Stimulated activated CD4-positive, alpha-beta T cell treated with anti-CD3 and anti-CD28 coated beads, Interleukin-1b, Interleukin-23, amount 100 ng/mL, for 1 hour (primary cell): ENCODE measurements at places on chromosomes 5 and 9.

DNA sequence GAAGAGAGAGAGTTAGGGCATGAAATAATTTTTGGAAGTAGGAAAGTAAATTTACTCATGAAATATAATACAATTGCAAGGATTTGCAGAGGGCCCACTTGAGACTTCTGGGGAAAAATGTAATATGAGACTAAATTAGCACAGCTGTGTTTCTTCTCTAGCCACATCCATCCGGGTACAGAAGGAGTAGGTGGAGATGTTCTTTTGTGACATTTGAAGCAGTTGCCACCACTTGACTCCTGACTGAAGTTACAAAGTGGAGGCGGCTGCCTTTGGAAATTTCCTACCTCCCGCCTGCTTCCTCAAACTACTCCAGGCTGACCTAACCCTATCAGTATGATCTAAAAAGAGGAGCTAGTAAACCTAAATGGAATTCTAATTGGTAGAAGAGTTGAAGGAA, 58.1 kb upstream of the SHISAL2B start:
- DNase-seq = no peak

GRCh38 chr9:2853517-2853916, 9.6 kb upstream of the PUM3 start:
- DNase-seq = no peak

- DNase-seq = no peak
Observed at GRCh38 chr9:120928483-120929228, 2.1 kb upstream of the TRAF1 start.

DNA sequence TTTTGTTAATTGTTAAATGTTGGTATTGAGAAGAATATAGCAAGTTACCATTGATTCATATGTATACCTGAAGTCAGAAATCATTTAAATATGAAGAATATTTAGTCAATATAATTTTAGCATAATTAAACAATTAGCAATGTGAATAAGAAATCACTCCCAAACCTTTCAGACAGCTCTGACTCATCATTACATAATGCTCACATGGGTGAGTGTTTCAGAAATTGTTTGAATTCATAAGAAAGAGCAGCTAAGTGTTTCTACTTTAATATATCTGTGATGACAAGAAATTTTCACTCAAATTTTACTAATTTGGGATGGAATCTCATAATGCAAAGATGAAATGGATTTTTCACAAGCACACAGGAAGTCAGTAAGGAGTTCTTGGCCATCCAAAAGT, 42.0 kb upstream of the CDC42SE2 start:
- DNase-seq = no peak

DNA sequence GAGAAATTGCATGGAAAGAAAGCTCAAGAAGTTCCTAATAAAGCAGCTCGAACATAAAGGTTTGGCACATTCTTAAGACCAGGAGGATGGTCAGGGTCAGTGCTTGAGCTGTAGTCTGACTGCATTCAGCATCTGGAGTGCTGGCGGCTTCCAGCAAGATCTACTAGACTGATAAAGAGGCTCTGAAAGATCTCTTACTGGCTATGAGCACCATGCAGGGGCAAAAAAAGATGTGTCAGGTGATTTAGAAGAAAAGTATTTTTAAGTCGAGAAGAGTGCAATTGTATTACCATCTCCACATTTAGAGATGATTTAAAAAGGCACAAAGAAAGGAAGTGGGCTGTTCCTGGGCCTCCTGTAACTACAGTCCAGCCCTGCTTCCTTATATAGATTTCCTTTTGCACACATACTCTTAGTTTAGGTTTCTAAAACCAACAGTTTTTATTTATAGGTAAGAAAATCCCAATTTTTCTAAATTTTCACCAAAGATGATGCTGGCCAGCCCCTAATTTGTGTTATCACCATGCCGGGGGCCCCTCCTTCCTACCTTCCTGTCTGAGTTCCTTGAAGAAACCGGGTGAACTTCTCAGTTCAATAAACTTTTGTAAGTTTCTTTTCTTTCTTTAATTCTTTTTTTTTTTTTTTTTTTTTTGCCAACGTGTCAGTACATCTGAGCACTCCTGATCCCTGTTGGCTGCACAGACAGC, 65.9 kb upstream of the PLPP1 start:
- DNase-seq = no peak

DNA sequence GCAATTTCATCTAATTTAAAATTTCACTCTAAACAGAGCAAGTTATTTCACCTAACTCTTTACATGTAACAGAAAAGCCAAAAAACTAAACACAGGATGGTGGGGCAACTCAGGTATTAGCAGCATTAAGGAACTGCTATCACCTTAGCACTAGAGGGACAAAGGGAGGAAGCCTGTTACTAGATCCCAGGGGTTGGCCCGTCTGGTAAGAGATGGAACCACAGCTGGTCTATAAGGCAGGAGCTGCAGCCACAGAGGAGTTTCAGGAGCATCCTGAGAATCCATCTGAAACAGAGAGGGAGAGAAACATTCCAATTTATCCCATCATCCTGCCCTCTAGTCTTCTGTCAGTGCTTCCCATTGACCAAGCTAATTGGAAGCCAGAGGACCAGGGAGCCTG, 300.3 kb downstream of the MRPS30 start:
- no peak for DNase-seq

- no peak for DNase-seq
Observed at GRCh38 chr5:53376853-53377252, 103.6 kb upstream of the FST start.

DNA sequence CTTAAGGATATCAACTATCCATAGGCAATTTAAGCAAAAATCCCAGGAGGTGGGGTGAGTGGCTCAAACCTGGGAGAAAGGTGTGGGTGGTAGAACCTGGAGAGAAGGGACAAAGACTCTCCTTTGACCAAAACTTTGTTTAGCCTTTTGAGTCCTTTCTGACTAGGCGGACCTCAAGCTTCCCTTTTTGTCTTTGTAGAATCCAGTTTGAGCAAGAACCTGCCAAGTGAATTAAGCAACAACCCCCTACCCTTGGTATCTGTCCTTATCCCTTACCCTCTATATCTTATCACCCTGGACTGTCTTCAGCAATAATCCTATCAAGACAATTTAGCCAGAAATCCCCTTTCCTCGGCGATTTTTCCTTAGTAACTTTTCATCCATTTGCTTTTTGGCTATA, 53.5 kb upstream of the SLC28A3 start:
- no peak for DNase-seq
